ENCODE measurements at places on chromosomes 4 and X.

DNA sequence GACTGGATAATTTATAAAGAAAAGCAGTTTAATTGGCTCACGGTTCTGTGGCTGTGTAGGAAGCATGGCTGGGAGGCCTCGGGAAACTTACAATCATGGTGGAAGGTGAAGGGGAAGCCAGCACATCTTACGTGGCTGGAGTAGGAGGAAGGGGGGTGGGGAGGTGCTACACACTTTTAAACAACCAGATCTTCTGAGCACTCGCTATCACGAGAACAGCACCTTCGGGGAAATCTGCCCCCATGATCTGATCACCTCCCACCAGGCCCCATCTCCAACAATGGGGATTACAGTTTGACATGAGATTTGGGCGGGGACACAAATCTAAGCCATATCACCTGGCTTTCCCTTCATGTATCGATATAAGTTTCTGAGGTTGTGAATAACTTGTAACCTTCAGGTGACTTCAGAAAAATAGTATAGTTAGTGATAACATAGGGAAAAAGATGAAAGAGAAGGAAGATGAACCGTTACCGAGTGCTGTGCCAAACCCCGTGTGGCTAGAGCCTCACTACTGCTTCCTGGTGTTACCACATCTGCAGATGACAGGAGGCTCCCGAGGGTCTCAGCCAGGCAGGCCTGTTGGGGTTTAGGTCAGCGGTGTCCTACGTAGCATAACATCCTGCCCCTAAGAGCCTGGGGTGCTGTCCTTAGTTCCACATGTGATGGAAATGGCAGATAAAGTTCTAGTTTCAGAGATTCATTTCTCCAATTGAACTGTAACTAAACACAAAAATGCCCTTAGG is 103.5 kb downstream of the TNIP2 start:
- no peak for DNase-seq

DNA sequence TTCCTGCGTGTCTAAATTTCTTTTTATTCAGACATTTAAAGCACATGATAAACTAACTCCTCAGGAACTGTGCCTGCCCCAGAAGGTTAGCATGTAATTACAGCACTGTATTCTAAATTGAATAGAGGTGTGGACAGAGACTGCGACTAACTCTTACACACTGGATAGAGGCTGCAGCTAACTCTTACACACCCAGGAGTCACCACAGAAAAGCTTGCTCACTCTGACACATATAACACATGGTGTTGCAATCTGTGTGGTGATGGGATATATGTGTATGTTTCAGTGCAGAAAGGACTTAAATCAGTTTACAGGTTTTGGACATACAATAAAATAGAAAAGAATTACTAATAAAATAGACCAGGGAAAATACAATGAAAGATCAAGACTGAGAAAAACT is 41.5 kb downstream of the SMAD1 start:
- no peak for DNase-seq

DNA sequence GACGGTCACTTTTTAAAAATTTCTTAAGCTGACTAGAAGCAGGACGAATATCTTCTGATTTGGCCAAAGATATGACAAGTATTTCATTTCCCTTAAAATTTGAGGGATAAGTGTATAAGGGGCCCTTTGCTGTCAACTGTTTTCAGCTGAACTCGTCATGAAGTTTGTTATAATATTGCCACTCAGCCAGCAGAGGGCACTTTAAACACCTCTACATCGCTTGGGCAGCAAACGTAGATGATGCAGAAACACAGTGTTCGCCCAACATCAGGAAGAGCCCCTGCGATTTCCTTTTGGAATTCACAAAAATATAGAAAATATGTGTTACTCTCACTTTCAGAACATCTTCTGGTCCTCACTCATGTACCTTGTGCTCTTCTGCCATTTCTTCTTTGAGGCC is 435.7 kb upstream of the FMR1 start:
- DNase-seq, result no peak

- no peak for DNase-seq
These were observed 44.8 kb downstream of the RPS6KA3 start for GRCh38 chrX:20221902-20222301.

DNA sequence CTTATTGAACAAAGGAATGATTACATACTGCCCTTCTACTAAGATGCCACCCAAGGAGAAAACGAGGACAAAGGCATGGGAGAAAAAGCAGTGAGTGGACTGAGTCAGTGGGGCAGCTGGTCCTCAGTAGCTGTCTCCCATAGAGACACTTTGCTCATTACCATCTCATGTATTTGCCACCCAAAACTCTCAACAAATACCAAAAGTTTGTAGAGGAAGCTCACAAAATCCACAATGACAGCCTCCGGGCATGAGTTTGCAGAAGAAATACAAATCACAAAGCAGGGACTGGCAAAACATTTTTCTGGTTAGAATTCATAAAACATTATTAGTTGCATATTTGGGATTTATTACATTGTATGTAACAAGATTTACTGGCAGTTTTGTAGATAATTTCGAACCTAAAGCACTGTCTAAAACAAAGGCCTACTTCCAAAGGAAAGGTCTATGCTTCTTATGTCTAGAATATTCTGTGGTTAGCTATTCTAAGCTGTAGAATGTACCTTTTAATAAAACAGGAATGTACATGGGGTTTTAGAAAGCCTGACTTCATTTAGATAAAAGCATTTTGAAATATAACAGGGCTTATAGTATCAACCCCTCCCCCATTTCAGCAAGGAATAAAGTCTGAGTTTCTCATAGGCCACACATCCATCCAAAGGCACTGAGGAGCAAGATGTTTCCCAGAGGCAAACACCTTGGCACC is 17.7 kb downstream of the PCDH18 start:
- DNase-seq, result no peak
